ENCODE measurements at places on chromosomes 3 and 15.

GRCh38 chr3:52787246-52787645 is 7.3 kb upstream of the ITIH3 start:
- no peak overlapping the region for H3K4me3 ChIP-seq
- H3K36me3 ChIP-seq = no peaks in the 10 kb centered on the region
- H3K4me1 ChIP-seq = no peaks in the 10 kb centered on the region
- no peaks in the 10 kb centered on the region for H3K27me3 ChIP-seq

DNA sequence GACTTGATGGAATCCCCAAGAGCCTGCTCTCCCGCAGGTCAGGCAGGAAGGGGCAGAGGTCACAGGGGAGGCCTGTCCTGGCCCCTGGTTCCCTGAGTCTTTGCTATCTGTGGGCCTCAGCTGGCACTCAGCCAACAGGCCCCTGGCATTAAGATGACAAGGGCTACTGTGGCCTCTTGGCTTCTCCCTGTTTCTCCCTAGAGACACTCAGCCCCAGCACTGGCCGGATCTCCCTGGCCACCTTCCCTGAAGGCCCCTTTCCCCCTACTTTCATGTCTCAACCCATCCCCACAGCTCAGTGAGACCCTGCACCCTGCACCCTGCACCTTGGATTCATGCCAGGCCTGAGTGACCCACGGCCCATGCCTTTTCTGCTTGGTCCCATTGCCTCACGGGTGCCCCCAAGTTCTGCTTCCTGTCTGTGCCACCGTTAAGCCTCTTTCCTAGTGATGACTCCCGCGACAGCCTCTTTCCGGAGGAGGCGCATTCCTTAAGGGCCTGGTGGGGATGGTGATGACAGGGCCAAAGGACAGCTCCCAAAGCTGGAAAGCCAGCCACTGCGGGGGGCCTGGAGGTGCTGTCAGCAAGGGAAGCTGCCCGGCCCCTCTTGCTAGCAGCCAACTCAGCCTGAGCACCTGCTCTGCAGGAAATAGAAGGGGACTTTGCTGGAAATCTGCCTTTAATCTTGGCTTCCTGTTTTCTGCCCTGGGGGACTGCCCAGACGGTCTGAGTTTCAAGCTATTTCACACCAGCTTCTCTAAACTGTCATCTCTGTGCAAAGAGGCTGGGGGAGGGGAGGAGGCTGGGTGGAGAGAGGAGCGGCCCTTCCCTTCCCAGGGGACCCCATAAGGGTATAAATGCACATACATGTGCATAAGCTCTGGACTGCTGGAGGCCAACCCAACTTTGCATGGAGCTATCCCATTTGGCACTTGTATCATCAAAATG is 4.8 kb upstream of the CSK start:
- no peaks in the 10 kb centered on the region for H3K36me3 ChIP-seq
- no peaks in the 10 kb centered on the region for H3K27me3 ChIP-seq
- peak overlapping the region; percentile 91 for H3K27ac ChIP-seq
- DNase-seq = peak; percentile 93
- peak overlapping the region; percentile 31 for H3K4me3 ChIP-seq
- peaks cover 96% of the 10 kb centered on the region for H3K4me1 ChIP-seq

- H3K4me1 ChIP-seq = peaks cover 25% of the 10 kb centered on the region
- peak overlapping the region; percentile 59 for H3K4me3 ChIP-seq
- DNase-seq = peak; percentile 64
Measured at GRCh38 chr3:156483426-156483825, 71.5 kb downstream of the SSR3 start.

- peak overlapping the region; percentile 13 for H3K4me3 ChIP-seq
- DNase-seq = peak; percentile 78
- H3K27me3 ChIP-seq = no peaks in the 10 kb centered on the region
Measured at GRCh38 chr3:170867143-170867937, 2.7 kb downstream of the RPL22L1 start.

- peaks cover 5% of the 10 kb centered on the region for H3K36me3 ChIP-seq
- H3K4me3 ChIP-seq = no peak overlapping the region
- DNase-seq = no peak
- H3K4me1 ChIP-seq = no peaks in the 10 kb centered on the region
Measured at GRCh38 chr3:11808231-11808630, 38.5 kb downstream of the TAMM41 start.

DNA sequence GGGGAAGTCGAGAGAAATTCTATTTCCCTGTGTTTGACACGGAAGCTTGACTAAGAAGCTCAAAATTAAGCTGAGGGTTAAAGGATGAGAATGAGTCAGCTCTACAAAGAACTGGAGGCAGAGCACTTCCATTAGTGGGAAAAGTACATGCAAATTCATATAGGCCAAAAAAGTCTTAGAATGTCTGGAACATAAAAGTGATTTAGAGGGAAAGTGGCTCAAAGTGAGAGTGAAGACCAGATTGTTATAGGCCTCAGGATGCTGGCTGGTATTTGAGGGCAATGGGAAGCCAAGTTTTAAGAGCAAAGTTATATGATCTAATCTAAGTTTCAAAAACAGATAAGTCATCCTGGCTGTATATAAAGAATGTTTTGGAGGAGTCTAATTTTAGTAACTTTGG is 857.3 kb downstream of the NAALADL2 start:
- H3K36me3 ChIP-seq = no peaks in the 10 kb centered on the region
- no peaks in the 10 kb centered on the region for H3K27me3 ChIP-seq
- no peaks in the 10 kb centered on the region for H3K4me1 ChIP-seq
- no peak overlapping the region for H3K4me3 ChIP-seq
- no peak overlapping the region for H3K27ac ChIP-seq

DNA sequence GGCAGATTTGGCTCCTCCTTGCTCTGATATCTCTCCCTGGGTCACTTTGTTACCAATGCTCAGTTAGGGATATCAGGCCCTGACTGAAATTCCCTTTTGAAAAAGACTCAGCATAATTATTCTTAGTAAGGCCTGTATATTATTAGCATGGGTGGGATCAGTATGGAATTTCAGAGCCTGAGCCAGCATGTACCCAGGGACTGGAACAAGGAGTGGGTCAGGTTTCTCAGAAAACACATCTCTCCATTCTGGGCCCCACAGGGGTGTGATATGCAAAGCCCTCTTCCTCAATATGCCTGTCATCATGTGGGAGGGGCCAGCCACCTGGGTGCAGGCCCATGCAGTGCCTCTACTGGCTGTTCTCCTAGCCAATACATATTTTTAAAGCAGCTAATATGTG is 423.2 kb downstream of the EPHB1 start:
- no peaks in the 10 kb centered on the region for H3K36me3 ChIP-seq
- no peaks in the 10 kb centered on the region for H3K4me1 ChIP-seq
- no peak overlapping the region for H3K27ac ChIP-seq

DNA sequence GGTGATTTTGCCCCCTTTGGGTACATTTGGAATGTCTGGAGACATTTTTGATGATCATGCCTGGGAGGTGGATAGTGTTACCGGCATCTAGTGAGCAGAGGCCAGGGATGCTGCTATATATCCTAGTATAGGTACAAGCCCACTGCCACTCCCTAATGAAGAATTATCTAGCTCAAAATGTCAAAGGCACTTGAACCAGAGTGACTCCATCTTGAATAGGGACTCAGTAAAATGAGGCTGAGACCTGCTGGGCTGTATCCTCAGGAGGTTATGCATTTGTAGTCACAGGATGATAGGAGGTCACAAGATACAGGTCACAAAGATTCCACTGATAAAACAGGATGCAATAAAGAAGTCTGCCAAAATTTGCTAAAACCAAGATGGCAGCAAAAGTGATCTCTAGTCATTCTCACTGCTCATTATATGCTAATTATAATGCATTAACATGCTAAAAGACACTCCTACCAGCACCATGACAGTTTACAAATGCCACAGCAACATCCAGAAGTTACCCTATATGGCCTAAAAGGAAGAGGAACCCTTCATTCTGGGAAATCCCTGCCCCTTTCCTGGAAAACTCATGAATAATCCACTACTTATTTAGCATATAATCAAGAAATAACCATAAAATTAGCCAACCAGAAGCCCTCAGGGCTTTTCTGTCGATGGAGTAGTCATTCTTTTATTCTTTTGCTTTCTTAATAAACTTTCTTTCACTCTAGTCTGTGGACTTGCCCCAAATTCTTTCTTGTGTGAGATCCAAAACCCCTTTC is 40.0 kb upstream of the FAM3D start:
- H3K4me3 ChIP-seq = no peak overlapping the region
- no peaks in the 10 kb centered on the region for H3K36me3 ChIP-seq
- H3K27me3 ChIP-seq = no peaks in the 10 kb centered on the region
- H3K4me1 ChIP-seq = no peaks in the 10 kb centered on the region
- no peak for DNase-seq

DNA sequence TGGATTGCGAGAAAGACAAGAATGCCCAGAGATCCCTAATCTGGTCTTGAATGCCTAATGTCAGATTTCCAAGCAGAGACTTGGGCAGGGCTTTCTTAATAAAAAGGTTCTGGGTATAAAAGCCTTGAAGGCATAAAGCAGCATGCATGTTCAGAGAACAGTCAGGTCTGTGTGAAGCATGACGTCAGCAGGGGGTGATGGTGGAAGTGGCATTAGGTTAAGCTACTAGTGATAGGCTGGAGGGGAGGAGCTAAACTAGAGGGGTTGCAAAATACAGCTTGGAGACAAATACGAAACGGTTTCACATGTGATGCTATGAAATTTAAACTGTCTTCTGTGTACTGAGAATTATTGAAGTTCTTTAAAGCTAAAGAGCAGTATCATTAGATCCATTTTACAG is 125.6 kb downstream of the VPS8 start:
- H3K4me3 ChIP-seq = no peak overlapping the region
- no peaks in the 10 kb centered on the region for H3K27me3 ChIP-seq
- peaks cover 31% of the 10 kb centered on the region for H3K36me3 ChIP-seq

DNA sequence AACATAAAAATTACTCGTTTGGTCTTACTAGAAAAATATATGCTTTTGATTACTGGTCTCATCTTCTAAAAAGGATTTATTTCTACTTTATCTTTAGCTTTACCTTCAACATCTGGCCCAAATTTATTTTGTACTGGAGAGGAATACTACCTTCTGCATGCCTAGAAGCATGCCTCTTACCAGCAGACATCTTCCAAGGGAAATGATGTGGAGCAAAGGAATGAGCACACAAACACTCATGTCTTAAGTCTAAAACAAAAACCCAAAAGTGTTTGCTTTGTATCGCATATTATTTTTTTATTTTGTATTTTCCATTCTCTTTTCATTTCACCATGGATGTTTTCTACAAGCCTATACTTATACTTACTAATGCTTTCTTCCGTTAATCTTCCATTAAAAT is 304.6 kb upstream of the KCNMB2 start:
- no peak overlapping the region for H3K4me3 ChIP-seq
- no peak for DNase-seq
- no peaks in the 10 kb centered on the region for H3K36me3 ChIP-seq
- H3K27me3 ChIP-seq = no peaks in the 10 kb centered on the region

- no peaks in the 10 kb centered on the region for H3K36me3 ChIP-seq
- H3K4me1 ChIP-seq = no peaks in the 10 kb centered on the region
- no peaks in the 10 kb centered on the region for H3K27me3 ChIP-seq
- no peak overlapping the region for H3K27ac ChIP-seq
- no peak overlapping the region for H3K4me3 ChIP-seq
Measured at GRCh38 chr3:194817936-194818335, 132.3 kb downstream of the FAM43A start.

DNA sequence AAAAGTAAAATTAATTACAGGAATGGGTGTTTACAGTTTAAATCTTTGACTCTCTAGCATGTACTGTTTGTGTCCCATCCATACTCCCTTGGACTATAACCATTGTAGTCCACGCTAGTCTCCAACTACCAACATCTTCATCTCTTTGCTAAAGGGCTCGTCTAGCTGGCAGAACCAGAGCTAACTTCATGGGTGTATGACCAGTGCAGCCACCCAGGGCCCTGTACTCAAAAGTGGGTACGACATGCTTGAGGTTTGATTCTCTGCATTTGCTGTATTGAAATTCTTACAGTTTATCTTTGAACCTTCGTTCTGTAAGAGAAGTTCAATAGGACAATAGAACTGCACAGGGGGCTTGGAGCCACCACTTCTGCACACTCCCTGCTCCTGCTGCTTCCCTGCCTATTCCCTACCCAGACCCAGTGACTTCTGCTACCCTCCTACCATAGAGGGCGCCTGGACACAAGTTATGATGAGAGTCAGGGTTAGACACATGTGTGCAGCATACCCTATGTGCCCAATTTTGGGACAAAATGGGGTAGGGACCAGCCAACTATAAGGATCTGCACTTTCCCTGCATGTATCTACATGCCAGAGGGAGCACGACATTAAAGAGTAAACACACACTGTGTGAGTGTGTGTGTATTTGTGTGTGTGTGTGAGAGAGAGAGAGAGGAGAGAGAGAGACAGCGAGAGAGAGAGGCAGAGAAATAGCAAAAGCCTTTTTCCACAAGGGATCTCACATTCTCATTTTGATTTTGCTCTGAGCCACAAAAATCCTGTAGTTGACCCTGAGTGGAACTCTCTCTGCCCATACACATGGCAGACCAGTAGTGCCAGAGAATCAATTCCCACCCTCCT is 59.0 kb upstream of the NECTIN3 start:
- H3K27ac ChIP-seq = no peak overlapping the region
- DNase-seq = peak; percentile 6
- H3K27me3 ChIP-seq = no peaks in the 10 kb centered on the region

- H3K27ac ChIP-seq = no peak overlapping the region
- no peak for DNase-seq
- H3K4me3 ChIP-seq = no peak overlapping the region
Measured at GRCh38 chr3:76991165-76991564, 48.7 kb upstream of the ROBO2 start.

GRCh38 chr15:53129121-53129904 is 339.2 kb upstream of the ONECUT1 start:
- no peak for DNase-seq
- no peaks in the 10 kb centered on the region for H3K36me3 ChIP-seq
- H3K27me3 ChIP-seq = no peaks in the 10 kb centered on the region
- no peaks in the 10 kb centered on the region for H3K4me1 ChIP-seq
- H3K27ac ChIP-seq = no peak overlapping the region
- no peak overlapping the region for H3K4me3 ChIP-seq

- no peak for DNase-seq
- no peak overlapping the region for H3K4me3 ChIP-seq
- H3K4me1 ChIP-seq = no peaks in the 10 kb centered on the region
- no peak overlapping the region for H3K27ac ChIP-seq
- no peaks in the 10 kb centered on the region for H3K27me3 ChIP-seq
Measured at GRCh38 chr3:137987723-137988122, 22.2 kb upstream of the CLDN18 start.

- H3K27me3 ChIP-seq = no peaks in the 10 kb centered on the region
- DNase-seq = no peak
- no peaks in the 10 kb centered on the region for H3K4me1 ChIP-seq
Measured at GRCh38 chr15:94894056-94894455, 662.7 kb downstream of the MCTP2 start.

- no peaks in the 10 kb centered on the region for H3K36me3 ChIP-seq
- DNase-seq = no peak
- H3K4me3 ChIP-seq = no peak overlapping the region
- no peaks in the 10 kb centered on the region for H3K27me3 ChIP-seq
- H3K27ac ChIP-seq = no peak overlapping the region
- no peaks in the 10 kb centered on the region for H3K4me1 ChIP-seq
Measured at GRCh38 chr15:46938169-46938568, 779.1 kb upstream of the SEMA6D start.

DNA sequence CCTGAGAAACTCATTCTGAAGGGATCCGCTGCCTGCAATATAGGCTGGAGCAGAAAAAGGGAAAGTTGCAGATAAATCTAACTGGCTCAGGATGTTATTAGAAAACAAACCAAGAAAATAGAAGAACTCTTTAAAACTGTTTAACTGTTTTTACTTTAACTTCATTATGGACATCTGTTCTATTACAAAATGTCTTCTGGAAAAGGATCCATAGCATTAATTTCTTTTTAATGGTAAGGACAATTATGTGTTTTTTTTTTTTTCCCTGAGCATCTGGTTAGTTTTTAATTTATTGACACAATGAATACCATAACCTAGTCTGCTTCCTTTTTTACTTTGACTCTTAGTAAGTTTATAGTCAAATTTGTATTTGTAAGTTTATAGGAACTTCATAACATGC is 239.5 kb downstream of the NAALADL2 start:
- H3K4me3 ChIP-seq = no peak overlapping the region
- no peaks in the 10 kb centered on the region for H3K36me3 ChIP-seq
- H3K4me1 ChIP-seq = no peaks in the 10 kb centered on the region
- no peak overlapping the region for H3K27ac ChIP-seq
- DNase-seq = no peak
